ENCODE measurements at places on chromosomes 2 and 18.

DNA sequence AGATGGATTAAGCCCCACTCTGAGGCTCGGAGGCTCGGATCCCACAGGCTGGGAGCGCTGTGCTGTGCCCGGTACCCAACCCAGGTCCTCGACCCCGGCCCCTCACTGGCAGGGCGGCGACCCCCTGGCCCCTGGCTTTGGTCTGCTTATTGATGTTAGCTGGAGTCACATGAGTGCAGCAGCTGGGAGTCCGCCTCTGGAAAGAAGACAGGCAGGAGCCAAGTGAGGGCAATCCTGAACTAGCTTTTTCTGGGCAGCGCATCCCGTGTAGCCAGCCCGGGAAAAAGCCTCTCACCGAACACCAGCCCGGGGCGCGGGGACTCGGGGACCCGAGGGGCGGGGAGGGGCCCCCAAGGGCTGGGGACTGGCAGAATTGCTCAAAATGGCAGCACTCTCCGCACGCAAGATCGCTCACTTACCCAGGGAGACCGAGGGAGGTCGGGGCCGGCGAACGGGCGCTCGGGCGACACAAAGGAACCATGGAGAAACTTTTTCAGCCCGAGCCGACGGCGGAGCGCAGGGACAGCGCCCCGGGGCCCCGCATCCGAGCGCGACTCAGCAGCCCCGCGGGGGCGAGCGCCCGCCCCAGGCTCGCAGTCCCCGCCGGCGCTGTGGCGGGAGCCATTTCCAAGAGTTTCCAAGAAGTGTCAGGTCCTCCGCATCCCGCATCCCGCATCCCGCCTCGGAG lies 567 bp downstream of the TMEM200C start:
- no peak for ATAC-seq

DNA sequence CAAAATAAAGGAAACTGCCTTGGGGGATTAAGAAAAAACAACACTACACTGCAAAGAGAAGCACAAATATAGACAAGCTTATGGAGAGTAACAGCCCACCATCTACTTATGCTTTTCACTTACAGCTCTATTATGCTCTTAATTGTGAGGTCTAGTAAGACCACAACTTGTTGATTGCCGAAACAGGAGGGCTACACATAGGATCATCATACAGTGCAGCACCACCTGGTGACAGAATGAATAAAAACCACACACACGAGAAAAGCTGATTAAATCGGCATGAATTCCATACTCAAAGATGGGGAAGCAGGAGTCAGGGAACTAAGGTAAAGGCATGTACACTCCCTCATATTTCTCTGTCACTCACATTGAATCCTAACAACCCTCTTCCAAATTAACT lies 259.2 kb downstream of the IKZF2 start:
- no peak for ATAC-seq

GRCh38 chr18:2589345-2590068 lies 18.1 kb downstream of the NDC80 start:
- ATAC-seq: no peak

- no peak for ATAC-seq
Observed at GRCh38 chr2:238407566-238407965, 19.2 kb upstream of the ASB1 start.

DNA sequence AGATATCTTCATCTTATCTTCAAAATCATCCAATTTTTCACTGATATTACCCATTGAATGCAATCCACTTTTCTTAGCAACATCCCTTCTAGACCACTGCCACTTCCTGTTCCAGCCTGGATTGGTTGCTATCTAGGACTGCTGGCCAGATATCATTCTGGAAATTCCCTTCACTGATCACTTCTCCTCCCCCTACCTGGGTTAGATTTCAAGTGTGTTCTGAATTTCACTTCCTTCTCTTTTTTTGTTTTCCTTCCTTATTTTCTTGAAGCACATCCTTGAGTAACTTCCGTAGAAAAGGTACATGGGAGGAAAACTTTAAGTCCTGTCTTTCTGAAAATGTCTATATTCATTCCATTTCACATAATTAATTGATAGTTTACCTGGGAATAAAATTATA lies 82.0 kb upstream of the IL1R2 start:
- no peak for ATAC-seq

DNA sequence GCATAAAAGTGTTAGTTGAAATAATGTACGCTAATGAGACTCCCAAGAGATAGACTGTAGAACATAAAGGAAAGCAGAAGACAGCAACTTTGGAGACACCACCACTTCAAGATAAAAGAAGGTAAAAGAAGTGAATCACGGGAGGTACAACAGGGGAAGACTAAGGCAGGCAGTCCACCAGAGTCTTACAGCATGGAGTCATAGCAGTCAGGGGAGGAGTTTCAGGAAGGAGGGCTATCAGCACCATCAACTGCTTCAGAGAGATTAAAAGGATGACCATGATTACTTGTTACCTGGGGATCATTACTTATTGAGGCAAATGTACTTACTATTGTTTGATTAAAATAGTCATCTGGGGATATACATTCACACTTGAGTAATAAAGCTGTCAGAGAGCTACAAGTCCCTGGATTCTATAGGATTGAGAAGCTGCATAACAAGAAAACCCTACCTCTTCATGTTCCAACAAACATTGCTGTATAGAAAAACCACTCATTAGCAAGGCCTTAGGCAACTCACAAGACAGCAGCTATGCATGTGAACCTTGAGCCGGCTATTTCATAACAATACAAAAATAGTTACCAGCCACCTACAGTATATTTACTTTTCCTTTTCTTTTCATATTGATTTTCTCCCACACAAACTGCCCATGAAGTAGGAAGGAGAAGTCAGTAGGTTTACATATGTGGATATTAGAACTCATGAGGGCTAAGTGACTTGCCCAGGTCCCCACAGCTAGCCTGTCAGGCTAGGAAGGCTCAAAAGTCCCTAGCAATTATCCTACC lies 101.7 kb downstream of the PDE11A start:
- ATAC-seq: no peak

DNA sequence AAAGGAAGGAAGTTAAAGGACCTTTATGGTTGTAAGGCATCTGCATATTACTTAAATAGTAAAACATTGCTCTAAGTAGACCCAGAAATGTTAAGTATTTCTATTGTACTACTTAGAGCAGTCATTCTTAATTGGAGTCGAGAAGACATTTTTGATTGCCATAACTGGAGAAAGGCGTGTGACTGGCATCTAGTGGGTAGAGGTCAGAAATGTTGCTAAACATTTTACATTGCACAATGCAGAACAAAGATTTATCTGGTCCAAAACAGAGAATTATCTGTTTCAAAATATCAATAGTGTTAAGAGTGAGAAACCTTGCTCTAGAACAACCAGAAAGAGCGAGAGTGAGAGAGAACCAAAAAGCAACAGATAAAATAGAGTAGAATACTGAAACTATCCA lies 23.3 kb upstream of the ROCK1 start:
- ATAC-seq: no peak

GRCh38 chr2:239193401-239193811 lies 207.4 kb downstream of the HDAC4 start:
- no peak for ATAC-seq

DNA sequence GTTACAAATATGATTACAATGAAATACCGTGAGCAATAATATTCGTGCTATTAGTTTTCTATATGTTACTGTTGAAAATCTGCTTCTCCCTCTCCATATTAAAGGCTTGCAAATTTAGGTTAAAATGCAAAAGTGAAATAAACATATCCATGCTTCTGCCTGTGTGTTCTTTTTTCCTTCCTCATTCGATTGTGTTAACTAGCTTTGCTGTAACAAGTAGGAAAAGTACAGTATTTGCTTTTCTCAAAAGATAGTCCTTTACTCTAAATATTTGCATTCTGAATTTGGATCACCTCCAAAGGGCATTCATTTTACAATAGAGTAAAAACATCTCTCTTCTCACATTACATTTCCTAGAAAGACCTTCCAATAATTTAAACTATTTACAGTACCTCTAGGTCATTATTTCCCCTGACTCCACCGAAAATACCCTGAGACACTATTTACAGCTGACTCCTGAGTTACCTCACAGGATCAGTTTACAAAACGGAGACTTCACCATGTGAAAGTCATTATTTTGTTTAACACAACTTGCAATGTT lies 835.0 kb upstream of the FANCL start:
- no peak for ATAC-seq

DNA sequence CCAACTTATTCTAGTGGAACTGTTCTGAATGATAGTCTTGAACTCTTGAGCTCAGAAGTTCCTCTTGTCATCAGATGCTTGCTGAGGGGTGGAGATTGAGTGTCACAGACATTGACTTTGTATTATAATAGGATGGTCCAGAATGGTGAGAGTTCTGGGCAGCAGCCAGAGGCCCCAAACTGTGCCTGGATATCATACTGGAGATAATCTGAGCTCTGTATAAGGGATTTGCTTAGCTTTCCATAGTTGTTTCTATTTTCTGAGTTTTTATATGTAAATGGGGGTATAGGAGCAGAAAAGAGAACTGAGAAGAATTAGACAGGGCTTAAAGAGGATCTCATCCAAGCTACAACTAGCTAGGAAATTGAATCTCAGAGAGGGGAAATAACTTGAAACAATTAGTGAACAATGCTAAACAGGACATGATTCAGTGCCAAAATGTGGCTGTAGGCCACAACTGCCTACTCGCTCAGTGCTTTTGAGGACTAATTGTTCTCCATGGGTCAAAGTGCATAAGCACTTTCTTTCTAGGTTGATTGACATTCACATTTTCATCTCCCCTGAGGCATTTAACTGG lies 10.1 kb upstream of the LCLAT1 start:
- ATAC-seq: no peak

- no peak for ATAC-seq
Observed at GRCh38 chr18:51578406-51578980, 381.0 kb upstream of the MEX3C start.

DNA sequence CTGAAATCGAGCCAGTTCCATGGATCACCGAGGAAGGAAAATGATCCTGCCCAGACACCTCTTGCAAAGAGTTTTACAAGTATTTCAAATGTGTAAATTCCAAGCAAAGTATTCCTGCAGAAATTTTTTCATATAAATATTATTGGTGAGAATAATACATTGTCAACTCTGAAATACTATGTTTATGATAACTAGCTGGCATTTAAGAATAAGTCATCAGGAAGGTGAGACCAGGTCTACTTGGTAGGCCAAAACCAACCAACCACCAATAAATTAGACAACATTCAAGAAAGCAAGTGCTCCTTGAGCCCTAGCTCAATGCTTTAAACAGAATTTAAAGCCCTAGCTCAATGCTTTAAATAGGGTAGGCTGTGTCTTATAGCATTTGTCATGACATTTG lies 21.7 kb downstream of the SCN7A start:
- ATAC-seq: no peak

DNA sequence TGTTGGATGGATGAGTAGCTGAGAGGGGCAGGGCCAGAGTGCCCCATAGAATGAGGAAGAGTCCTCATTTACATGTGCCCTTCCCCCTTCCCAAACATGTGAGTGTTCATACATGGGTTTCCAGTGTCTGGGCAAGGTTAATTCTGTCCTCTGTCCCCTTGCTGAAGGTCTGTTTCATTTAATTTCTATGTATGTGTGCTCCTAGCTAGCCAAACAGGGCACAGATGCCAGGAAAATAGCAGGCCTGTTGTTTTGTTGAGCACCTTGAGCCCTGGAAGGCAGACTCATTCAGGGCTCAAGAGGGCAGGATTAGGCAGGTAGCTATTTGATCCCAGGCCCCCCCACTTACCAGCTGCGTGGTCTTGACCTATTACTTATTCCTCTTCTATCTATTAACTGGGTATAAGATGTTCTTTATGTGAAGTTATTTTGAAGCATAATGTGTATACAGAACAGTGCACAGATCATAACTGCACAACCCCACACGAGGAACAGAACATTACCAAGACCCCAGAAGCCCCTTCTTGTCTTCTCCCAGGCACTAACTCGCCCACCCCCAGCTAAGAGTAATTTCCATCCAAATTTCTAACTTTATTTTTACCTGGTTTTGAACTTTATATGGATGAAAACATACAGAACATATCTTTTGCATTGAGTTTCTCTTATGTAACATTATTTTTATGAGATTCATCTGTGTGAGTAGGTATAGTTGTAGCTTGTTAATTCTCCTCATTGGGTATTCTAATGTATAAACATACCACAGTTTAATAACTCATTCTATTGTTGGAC lies 164.3 kb downstream of the RPIA start:
- ATAC-seq: no peak

DNA sequence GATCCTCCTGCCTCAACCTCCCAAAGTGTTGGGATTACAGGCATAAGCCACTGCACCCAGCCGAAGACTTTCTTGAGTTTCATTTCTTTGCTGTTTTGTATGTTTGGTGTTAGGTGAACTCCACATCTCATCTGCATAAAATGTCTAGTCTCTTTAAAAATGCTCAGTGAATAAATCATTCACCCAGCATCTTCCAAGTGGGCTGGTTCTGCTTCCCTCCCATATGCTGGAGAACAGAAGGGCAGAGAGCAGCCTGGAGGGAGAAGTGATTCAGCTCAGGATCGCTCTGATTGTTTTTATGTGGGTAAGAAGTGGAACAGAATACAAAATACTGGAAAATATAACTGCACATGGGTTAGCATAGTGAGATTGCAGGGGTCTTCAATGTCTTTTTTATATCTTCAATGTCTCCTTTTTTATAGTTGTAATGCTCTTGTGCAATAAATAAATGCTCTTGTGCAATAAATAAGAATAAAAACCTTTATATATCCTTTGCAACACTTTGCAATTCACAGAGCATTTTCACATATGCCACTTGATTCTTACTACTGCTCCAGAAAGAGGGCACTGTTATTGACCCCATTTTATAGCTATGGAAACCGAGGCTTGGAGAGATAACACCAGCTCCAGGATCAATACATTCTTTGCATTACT lies 253.0 kb upstream of the NCKAP5 start:
- no peak for ATAC-seq

GRCh38 chr2:905091-905832 lies 45.4 kb upstream of the SNTG2 start:
- no peak for ATAC-seq

DNA sequence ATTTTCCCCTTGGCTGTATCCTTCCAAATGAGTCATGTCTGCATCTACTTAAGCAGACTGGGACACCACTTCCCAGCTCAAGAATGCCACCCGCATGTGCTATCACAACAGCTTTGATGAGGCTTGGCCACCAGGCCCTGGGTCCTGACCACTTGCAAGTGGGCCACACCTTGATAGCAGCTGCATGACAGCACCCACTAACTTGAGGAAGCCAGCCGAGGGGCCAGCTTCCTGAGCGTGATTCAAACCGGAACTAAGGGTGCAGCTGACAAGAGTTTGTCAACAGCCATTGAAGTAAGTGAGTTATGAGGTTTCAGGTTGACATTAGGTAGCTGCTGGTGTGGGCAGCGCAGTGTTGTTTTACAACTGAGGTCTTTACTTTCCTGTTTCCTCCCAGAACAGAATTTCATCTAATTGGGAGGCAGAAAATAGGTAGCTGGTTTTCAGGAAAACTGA lies 54.4 kb downstream of the EPHA4 start:
- peak; percentile 36 for ATAC-seq

DNA sequence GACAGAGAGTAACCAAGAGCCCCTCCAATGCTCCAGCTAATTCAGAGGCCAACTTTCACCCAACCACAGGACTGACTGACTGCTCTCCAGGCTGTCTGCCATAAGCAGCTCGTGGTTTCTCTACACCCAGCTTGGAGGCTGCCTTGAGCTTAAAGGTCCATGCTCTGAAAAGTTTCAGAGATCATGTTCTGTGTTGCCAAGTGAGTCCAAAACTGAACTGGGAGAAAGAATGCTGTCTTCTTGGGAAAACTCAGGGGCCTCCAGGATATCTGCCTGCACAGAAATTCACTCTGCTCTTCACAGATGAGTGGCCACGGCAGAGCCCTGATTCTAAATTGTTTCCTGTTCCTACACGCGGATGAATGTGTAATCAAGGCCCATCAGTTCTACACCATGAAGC lies 51.1 kb downstream of the LPIN2 start:
- no peak for ATAC-seq
